ENCODE measurements at places on chromosomes 5 and 9. TPM values are rescaled to one million over a fixed set of nuclear protein-coding genes. Genes with fewer than 3 reads are reported as not detected.

The PCDHGB4 gene
- total RNA-seq, result 10.1 TPM

The DMRT2 gene
- total RNA-seq, result not detected

The ANKRD18A gene
- total RNA-seq, result under 0.01 TPM

The SPATA31E1 gene
- total RNA-seq, result not detected

The CCNI2 gene
- total RNA-seq, result not detected

The POU4F3 gene
- under 0.01 TPM for total RNA-seq

All from epithelial cell of umbilical artery (primary cell).